ENCODE measurements at places on chromosomes 7 and 10.

DNA sequence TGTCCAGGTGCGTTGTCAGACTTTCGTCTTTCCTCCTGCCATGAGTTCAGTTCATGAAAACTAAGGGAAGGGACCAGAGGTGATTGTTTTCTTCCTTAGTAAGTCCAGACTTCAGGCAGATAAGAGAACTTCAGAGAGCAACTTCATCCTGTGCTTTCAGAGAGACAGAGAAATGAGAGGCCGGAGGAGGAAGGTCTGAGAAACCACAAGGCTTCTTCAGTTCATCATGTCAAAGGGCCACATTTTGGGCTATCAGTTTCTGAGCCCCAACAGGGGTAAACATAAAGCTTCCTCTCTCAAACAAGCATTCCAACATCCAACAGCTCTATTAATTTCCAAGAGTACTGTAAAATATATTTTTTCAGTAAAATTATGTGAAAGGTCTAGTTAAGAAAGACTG, 668.4 kb upstream of the NRP1 start:
- no peak for DNase-seq

DNA sequence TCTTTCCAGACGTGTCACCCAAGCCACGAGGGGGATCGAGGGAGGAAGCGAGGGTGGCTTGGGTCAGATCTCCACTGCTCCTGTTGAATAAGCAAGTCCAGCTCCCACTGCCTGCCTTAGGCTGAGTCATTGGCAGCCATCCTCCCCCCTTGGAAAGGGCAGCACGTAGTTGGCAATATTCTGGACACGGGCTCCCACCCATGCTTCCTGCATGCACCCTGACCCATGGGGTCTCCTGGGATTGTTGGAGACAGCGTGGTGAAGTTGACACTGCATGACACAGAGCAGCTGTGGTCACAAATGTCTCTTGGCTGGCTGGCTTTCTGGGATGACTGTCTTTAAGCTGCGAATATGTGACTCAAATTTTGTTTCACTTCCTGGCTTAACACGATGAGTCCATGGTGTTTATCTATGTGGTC, 11.2 kb downstream of the BTBD16 start:
- DNase-seq: no peak

- DNase-seq: no peak
These were observed 1.3 kb downstream of the CNNM1 start for GRCh38 chr10:99330347-99330924.

GRCh38 chr7:159084069-159084801, 60.4 kb downstream of the VIPR2 start:
- DNase-seq: no peak

- no peak for DNase-seq
These were observed 145.6 kb downstream of the GLCCI1 start for GRCh38 chr7:8114175-8114574.

DNA sequence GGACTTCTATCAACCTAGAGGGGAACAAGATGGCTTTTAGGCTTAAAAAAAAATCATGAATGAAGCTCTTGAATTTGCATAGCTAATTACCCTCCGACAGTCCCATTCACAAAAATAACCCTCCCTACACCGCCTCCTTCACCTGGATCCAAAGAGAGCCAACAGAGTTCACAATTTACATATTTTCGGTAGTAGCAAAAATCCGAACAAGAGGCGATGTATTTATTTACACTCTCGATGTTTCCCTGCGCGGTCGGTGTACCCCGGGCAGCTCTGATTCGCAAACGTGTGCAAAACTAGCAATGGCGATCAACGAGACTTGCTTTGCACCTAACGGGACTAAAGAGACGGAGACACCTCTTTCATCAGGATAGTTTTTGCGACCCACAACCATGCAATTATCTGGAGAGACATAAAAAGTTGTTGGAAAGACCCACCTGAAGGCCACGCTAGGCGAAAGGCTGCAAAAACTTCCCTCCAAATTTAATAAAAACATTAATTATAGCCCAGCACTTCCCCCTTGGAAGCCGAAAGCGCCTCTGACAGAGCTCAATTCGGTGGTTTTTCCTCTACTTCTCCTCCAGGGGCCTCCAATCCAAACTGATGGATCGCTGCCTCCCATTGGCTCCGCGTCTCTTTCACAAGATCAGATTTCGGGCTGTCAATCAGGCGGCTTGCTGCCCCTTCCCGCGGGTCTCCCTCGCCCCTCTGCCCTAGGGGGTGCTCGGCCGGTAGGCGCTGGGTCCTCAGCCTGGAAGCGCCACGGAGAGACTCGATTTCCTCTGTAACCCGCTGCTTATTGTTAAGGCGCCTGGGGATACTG, at the start of gene ETV1:
Gene ETV1, minus strand, starts transcription at position 541 of the 823 bp plus-strand sequence. CDS start 614 bp downstream, outside the sequence.
- peak; percentile 60 for DNase-seq

- DNase-seq: no peak
These were observed 181.6 kb downstream of the PHTF2 start for GRCh38 chr7:77980087-77980713.

GRCh38 chr10:86900955-86901354, 56.5 kb downstream of the MMRN2 start:
- peak; percentile 33 for DNase-seq

- no peak for DNase-seq
These were observed 8.7 kb downstream of the TRRAP start for GRCh38 chr7:98887038-98887437.

DNA sequence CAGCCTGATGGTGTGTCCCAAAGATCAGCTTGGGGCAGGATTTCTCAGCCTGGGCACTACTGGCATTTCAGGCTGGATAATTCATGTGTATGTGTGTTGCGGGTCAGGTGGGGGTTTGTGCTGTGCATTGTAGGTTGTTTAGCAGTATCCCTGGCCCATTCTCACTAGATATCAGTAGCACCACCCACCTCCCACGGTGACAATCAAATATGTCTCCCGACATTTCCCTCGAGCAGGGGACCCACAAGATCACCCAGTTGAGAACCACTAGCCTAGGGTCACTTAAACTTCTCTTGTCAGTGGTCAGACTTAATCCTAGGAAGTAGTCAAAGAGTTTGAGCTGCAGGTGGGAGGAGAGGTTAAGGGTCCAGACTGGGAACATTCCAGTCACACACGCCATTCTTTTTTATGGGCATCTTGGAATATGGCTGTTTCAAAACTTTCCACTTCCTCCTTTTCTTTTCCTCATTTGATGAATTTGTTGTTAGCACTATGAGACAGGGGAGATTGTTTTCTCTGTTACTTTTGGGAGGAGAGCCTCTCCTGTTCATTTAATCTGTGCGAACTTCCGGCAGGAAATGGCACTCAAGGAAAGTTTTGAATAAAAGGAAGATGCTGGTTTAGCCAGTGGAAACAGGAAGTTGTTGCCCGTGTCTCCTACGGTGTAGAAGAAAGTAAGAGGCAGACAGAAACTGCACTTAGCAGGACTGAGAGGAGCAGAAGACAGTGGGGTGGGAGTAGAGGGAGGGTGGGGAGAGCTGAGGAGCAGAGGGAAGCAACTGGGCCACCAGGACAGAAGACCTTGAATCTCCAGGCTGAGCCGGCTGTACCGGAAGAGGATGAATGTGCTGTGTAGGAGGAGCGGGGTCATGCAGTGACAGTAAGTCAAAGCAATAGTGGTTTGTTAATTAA, 17.6 kb upstream of the EXOC6 start:
- no peak for DNase-seq

Measured in fibroblast of skin of abdomen (primary cell).